Tongue (tissue), 3 donors: ENCODE measurements at places on chromosomes 3 and 15. TPM values are rescaled to one million over a fixed set of nuclear protein-coding genes. Genes with fewer than 3 reads are reported as not detected.

The GLT8D1 gene
- total RNA-seq, result 109 TPM

The GP5 gene
- total RNA-seq, result 0.21 TPM

The FAM81A gene
- total RNA-seq, result 3.0 TPM

The SYNPR gene
- not detected for total RNA-seq

The SIDT1 gene
- total RNA-seq, result 3.1 TPM

The UPK1B gene
- total RNA-seq, result 9.4 TPM

The HYAL1 gene
- 1.2 TPM for total RNA-seq

The DPH3 gene
- total RNA-seq, result 16.5 TPM

The SPSB4 gene
- 18.7 TPM for total RNA-seq

The PTH1R gene
- 6.5 TPM for total RNA-seq

The GPR171 gene
- total RNA-seq, result not detected

The TUSC7 gene
- total RNA-seq, result not detected

The SLC28A1 gene
- total RNA-seq, result not detected

The HMCES gene
- 28.0 TPM for total RNA-seq

The MUSTN1 gene
- total RNA-seq, result 45.2 TPM

The PARP15 gene
- total RNA-seq, result 1.1 TPM

The MYL3 gene
- total RNA-seq, result 33.1 TPM

The XYLB gene
- total RNA-seq, result 3.6 TPM

The ASTE1 gene
- total RNA-seq, result 13.4 TPM

The AMT gene
- total RNA-seq, result 8.6 TPM

The GOLGA6L7 gene
- not detected for total RNA-seq

The ANKRD34C gene
- 0.21 TPM for total RNA-seq

The NEK11 gene
- total RNA-seq, result 16.1 TPM

The PAK6 gene
- 2.5 TPM for total RNA-seq

The GFM1 gene
- total RNA-seq, result 95.5 TPM

The OIP5 gene
- 2.9 TPM for total RNA-seq

The GOLGA8J gene
- not detected for total RNA-seq

The ZDHHC23 gene
- total RNA-seq, result 4.7 TPM

The GBE1 gene
- 23.6 TPM for total RNA-seq

The INSYN1 gene
- total RNA-seq, result 14.8 TPM

The RFTN1 gene
- 23.7 TPM for total RNA-seq

The PATL2 gene
- 0.51 TPM for total RNA-seq

The CAMP gene
- not detected for total RNA-seq

The RTP4 gene
- total RNA-seq, result not detected

The RTP1 gene
- 1.0 TPM for total RNA-seq

The ZDHHC19 gene
- total RNA-seq, result not detected

The NDUFAF3 gene
- 54.2 TPM for total RNA-seq

The OXTR gene
- 0.62 TPM for total RNA-seq

The C3orf70 gene
- total RNA-seq, result 6.2 TPM

The GPR62 gene
- total RNA-seq, result 0.41 TPM

The APBA2 gene
- total RNA-seq, result 8.1 TPM

The MKRN2OS gene
- not detected for total RNA-seq

The SMCO1 gene
- total RNA-seq, result 19.6 TPM

The ANKRD63 gene
- 2.4 TPM for total RNA-seq

The BFSP2 gene
- not detected for total RNA-seq

The CIDEC gene
- not detected for total RNA-seq

The RASL12 gene
- total RNA-seq, result 32.8 TPM

The MORC1 gene
- total RNA-seq, result not detected

The P2RY1 gene
- 16.9 TPM for total RNA-seq

The DNAH1 gene
- 3.3 TPM for total RNA-seq

The RYK gene
- 111 TPM for total RNA-seq

The CAPN3 gene
- 336 TPM for total RNA-seq

The PSTPIP1 gene
- total RNA-seq, result 5.3 TPM

The KBTBD12 gene
- total RNA-seq, result 38.2 TPM

The TEX9 gene
- total RNA-seq, result 4.3 TPM
